Calu3 (cell line): ENCODE measurements at places on chromosomes 12 and 14. TPM values are rescaled to one million over a fixed set of nuclear protein-coding genes. Genes with fewer than 3 reads are reported as not detected.
A peak's percentile ranks its signal among the peaks of the same experiment; 100 is the strongest.

DRAM1 gene
- total RNA-seq: 26.8 and 28.1 TPM in 2 replicates

SALL2 gene
- 3.5 and 3.9 TPM in 2 replicates for total RNA-seq

GRCh38 chr12:4154672-4155225 lies 118.8 kb upstream of the CCND2 start:
- H3K4me1 ChIP-seq: no peaks in the 10 kb centered on the region
- H3K36me3 ChIP-seq: no peaks in the 10 kb centered on the region
- no peak for DNase-seq
- H3K27me3 ChIP-seq: peaks cover 14% of the 10 kb centered on the region
- no peak overlapping the region for H3K4me3 ChIP-seq
- H3K27ac ChIP-seq: no peak overlapping the region

DNA sequence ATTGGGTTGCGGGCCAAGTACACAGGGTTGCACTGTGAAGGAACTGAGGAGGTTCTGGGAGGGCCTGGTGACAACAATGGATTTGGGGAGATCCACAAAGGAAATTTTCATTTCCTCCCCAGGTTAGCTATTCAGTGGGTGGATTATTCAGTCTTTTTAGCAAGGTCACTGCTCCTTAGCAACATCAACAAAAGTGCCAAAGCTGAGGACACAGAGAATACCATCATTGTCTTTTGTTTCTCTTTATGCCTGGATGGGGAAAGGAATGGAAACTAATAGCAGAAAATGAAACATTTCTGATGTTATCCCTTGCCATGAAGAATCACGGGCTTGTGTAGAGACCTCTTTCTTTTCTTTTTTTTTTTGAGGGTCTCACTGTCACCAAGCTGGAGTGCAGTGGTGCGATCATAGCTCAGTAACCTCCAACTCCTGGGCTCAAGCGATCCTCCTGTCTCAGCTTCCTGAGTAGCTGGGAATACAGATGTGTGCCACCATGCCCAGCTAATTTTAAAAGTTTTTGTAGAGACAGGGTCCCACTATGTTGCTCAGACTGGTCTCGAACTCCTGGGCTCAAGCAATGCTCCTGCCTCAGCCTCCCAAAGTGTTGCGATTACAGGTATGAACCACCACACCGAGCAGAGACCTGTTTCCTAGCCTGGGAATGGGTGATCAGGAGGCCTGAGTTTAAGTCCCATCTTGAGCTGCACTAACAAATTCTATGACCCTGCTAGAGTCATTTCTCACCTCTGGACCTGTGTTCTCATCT lies 6.5 kb downstream of the PPP1R3E start:
- DNase-seq: no peak
- no peaks in the 10 kb centered on the region for H3K27me3 ChIP-seq
- peaks cover 25% of the 10 kb centered on the region for H3K4me1 ChIP-seq
- peaks cover 22% of the 10 kb centered on the region for H3K36me3 ChIP-seq
- H3K4me3 ChIP-seq: no peak overlapping the region

DNA sequence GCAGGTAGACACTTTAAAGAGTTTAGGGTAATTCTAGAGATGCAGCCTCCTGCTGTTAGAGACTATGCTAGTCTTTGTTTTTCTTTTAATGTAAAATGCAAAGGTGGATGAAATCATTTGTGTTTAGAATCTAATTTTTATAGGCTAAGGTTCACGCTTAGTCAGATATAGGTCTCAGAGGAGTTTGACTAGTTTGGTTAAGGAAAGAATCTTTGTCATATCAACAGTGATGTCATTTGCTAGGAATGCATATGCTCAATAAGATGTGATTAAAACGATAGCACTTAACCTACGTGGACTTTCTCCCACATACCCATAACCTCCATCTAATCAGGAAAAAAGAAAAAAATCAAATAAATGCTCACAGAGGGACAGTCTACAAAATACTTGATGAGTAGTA lies 859.3 kb upstream of the ATXN7L3B start:
- no peaks in the 10 kb centered on the region for H3K36me3 ChIP-seq
- no peaks in the 10 kb centered on the region for H3K27me3 ChIP-seq
- DNase-seq: no peak
- H3K27ac ChIP-seq: peak overlapping the region; percentile 72
- H3K4me3 ChIP-seq: no peak overlapping the region

DNA sequence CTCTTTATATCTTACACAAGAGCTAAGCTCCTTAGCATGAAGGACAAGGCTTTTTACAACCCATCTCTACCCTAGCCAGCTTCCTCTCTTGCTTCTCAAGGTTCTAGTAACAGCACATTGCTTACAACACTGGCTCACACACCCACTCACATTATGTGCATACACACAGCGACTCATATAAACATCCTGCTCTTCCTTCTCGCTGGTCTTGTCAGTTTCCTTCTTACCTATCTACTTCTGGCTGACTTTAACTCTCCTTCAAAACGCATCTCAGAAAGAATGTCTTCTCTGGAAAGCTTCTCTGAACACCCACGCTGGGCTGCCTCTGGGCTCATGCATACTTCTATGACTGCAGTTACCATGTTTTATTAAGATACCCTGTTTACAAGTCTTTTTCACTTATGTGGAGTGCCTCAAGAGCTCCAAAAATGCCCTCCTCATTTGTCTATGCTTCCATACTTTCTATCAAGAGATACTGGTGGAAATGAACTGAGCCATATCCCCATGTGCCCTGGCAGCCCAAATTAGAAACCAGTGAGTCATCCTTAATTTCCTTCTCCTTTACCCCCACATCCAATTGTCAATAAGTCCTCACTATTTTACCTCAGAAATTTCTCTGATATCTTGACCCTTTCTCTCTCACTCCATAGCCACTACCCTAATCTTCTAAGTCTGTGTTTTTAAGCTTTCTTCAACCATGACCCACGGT lies 126.9 kb upstream of the KRAS start:
- no peaks in the 10 kb centered on the region for H3K27me3 ChIP-seq
- no peak overlapping the region for H3K4me3 ChIP-seq
- H3K4me1 ChIP-seq: no peaks in the 10 kb centered on the region
- DNase-seq: no peak
- H3K27ac ChIP-seq: no peak overlapping the region
- no peaks in the 10 kb centered on the region for H3K36me3 ChIP-seq

- no peak overlapping the region for H3K4me3 ChIP-seq
- DNase-seq: no peak
- H3K27me3 ChIP-seq: no peaks in the 10 kb centered on the region
- H3K4me1 ChIP-seq: no peaks in the 10 kb centered on the region
- no peaks in the 10 kb centered on the region for H3K36me3 ChIP-seq
These were observed 395.2 kb downstream of the PAWR start for GRCh38 chr12:79295572-79295971.

- H3K27ac ChIP-seq: no peak overlapping the region
- no peak overlapping the region for H3K4me3 ChIP-seq
- H3K27me3 ChIP-seq: no peaks in the 10 kb centered on the region
- no peaks in the 10 kb centered on the region for H3K36me3 ChIP-seq
- no peak for DNase-seq
These were observed 964.2 kb downstream of the NRXN3 start for GRCh38 chr14:79134361-79134760.

DNA sequence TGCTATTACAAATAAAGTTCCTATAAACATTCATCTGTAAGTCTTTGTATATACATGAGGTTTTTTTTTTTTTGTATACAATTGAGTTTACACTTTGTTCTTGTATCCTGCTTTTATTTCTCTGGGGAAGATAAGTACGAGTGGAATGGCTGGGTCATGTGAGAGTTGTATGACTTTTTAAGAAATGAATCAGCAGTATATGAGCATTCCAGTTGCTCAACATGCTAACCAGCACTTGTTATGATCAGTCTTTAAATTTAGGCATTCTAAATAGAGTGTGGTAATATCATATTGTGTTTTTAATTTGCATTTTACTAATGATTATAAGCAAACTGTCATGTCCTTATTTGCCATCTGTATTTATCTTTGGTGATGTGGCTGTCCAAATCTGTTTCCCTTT lies 44.7 kb upstream of the AMIGO2 start:
- H3K27ac ChIP-seq: no peak overlapping the region
- no peaks in the 10 kb centered on the region for H3K36me3 ChIP-seq
- no peaks in the 10 kb centered on the region for H3K27me3 ChIP-seq
- no peak for DNase-seq
- H3K4me1 ChIP-seq: no peaks in the 10 kb centered on the region

DNA sequence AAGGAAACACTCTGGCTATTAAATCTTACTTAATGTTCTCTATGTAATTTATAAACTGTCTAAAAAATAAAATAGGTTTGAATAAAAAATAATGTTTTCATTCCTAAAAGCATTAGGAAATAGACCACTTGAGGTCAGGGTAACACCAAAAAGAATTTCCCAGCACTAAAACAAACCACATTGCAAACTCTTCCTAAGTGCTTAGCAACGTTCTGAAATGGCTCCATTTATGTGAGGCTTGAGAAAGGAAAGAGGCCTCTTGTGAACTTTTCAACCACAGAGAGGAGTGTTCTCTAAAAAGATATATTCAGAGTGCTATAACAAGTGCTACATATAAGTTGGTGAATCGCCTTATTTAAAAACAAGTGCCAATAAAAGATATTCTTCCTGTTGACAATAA lies 42.7 kb downstream of the ALX1 start:
- no peak for DNase-seq
- H3K4me1 ChIP-seq: no peaks in the 10 kb centered on the region
- no peaks in the 10 kb centered on the region for H3K36me3 ChIP-seq
- H3K27ac ChIP-seq: no peak overlapping the region
- H3K27me3 ChIP-seq: no peaks in the 10 kb centered on the region
